ENCODE measurements at places on chromosomes 16 and 17.

- no peak for DNase-seq
Observed at GRCh38 chr16:79639576-79640311, 39.2 kb upstream of the MAF start.

DNA sequence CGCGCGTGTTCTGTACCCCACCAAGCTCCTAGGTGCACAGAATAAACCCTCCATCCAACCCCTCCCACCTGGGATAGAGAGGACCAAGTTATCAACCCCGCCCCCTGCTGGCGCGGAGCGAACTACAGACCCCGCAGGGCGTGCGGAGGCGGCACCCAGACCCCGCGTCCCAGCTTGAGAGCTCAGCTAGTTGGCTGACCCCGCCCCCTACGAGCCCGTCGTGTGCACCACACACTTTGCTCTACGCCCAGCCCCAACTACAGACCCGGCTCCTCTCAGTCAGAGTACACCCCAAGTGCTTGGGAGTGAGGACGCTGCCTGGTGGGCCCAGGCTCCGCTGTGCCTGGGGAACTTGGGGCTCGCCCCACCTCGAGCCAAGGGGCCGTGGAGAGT, 1.5 kb downstream of the GRIN2A start:
- peak; percentile 23 for DNase-seq

DNA sequence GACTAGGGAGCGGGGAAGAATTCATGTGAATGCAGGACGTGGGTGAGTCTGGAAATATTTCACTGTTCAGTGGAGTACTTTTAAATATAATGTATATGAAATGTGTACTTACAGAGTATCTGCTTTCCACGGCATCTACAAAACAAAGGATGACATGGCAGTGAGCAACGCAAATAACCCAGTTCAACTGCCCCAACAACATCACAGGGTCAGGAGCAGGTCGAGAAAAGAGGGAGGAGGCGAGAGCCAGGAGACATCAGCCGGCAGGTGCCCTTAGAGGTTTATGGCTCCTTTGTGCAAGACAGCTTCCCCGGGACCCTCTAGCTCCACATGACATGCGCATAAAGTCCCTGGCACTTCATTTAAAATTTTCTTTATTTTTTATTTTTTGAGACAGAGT, 61.1 kb downstream of the PECAM1 start:
- no peak for DNase-seq

GRCh38 chr17:36923814-36924221, 13.5 kb upstream of the LHX1 start:
- DNase-seq, result no peak

GRCh38 chr16:9000664-9001063, 37.0 kb upstream of the USP7 start:
- no peak for DNase-seq

GRCh38 chr17:57861790-57862693, 12.2 kb upstream of the MRPS23 start:
- no peak for DNase-seq

DNA sequence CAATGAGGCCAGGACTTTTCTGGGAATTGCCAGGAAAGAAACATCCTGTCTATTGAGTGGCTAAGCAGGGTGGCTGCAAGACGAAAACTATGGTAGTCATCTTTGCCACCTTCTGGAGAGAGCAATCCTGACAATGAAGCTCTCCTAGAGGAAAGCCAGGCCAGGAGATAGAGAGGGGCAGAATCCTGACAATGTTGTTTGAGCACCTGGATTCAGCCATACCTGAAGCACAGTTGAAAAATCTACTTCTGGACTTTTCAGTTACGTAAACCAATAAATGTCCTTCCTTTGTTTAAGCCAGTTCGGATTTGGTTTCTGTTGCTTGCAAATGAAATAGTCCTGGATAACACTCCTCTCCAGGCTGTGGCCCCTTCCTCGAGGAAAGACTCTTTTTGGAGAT, 9.4 kb downstream of the P2RX1 start:
- DNase-seq, result no peak

DNA sequence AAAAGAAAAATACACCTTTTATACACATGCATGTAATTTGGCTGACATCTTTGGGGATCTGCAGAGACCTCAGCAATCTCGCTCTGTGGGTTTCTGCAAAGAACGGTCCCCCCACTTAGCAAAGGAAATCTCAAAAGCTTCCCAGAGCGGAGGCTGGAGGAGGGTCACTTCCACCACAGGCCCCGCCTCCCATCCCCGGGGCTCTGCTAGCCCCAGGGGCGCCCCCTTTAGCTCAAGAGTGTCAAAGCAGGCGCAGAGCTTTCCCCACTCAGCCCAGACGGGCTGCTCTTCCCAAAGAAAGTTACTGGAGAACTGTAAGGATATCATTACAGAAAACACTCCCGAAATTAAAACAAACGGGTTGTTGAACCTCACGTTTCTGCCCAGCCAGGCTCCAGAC, 11.4 kb downstream of the SLC13A5 start:
- DNase-seq, result peak; percentile 24

DNA sequence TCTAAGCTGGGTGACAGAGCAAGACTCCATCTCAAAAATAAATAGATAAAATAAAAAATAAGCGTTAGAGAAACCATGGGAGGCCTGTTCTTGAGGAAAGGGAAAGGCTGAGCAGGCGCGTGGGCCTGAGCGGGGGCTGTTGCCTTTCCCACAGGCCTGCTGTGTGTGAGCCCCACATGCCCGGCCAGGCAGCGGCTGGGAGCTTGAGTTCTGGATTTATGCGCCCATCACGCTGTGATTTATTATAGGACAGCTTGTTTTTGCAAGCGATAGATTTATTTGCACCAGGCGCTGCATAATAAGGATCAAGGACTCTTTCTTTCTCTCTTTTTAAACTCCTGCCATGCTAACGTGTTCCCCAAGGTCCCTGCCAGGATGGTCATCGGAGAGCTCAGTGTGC, 14.8 kb upstream of the WFDC1 start:
- no peak for DNase-seq

GRCh38 chr17:65307081-65307960, 170.2 kb downstream of the RGS9 start:
- DNase-seq, result no peak

DNA sequence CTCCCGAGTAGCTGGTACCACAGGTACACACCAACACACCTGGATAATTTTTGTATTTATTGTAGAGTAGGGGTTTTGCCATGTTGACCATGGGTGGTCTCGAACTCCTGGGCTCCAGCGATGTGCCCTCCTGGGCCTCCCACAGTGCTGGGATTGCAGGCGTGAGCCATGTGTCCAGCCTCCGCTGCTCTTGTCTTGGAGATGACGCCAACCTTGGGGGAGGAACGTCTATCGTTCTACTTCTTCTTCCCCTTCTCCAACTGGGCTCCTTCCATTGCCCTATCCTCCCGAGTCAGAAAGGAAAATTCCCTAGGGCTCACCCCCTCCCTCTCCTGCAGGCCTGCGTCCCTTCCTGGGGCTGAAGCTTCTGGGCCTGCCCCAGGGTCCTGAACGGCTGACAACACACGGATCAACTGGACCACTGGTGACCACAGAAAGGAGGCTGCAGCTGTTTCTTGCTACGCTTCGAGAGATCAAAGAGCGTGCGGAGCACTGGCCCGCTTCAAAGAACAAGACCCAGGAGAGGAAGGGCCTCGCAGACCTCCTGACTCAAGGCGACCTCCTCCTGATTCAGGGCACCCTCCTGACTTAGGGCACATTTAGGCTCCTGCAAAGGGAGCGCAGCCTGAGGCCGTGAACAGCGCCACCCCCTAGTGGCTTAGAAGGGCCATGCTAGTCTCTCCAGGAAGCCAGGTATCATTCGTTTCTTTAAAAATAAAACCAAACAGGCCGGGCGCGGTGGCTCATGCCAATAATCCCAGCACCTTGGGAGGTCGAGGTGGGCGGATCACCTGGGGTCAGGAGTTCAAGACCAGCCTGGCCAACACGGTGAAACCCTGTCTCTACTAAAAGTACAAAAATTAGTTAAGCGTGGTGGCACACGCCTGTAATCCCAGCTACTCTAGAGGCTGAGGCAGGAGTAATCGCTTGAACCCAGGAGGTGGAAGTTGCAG, 48.5 kb upstream of the HELZ start:
- DNase-seq, result peak; percentile 71

DNA sequence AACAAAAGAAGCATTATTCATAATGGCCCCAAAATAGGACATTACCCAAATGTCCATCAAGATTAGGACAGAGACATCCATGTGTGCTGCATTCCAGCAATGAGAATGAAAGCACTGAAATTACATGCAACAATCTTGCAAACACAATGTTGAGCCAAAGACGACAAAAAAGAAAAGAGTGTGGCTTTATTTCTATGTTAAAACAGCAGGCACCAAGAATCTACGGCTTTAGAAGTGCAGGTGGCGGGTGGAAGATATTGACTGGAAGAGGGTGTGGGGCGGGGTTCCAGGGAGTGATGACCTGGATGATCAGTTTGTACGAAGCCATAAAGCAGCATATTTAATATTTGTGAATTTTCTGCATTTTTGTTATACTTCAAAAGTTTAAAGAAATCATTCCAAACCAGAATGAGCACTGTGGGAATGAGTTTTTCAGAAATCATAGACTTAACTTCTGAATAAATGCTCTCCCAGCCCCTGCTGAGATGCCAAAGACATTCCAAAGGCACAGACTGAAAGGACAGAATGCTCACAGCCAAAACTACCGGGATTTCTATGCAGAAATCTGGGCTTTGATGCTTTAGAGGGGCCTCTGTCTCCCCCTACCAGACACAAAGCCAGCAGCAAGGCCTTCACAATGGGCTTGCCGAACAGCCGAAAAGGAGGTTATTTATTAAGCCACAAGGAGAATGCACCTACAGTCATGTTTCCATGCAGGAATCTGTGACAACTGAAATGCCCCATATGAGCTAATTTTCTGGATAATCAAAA, 361.6 kb downstream of the GRIN2A start:
- DNase-seq, result no peak

- DNase-seq, result no peak
Observed at GRCh38 chr16:87918866-87919680, 17.3 kb downstream of the CA5A start.

GRCh38 chr17:38844261-38844757, 9.2 kb downstream of the RPL23 start:
- DNase-seq, result no peak

DNA sequence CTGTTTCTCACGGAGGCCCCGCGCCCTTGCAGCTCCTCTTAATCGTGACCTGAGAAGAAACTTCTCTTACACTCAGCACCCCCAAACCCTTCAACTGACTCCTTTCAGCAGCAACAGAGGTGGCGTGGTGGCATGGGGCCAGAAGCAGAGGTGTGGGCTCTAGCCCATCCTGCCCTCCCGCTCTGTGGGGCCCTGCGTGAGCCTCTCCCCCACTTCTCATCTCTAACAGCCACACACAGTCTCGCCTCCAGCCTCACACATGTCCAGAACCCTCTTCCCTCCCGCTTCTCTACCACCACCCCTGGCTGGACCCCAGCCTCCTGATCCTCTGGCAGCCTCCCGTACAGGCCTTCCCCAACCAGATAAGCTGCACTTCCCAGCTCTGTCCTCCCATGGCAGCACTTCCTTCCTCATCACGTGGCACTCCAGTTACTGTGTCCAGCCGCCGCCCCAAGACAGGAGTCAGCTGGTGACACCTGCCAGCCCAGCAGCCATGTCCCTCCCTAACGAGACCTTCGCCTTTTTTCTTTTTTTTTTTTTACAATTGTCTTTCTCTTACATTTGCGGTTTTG, 30.5 kb downstream of the NSMCE1 start:
- DNase-seq, result peak; percentile 51

- DNase-seq, result no peak
Observed at GRCh38 chr16:30104492-30104891, 8.5 kb upstream of the YPEL3 start.

DNA sequence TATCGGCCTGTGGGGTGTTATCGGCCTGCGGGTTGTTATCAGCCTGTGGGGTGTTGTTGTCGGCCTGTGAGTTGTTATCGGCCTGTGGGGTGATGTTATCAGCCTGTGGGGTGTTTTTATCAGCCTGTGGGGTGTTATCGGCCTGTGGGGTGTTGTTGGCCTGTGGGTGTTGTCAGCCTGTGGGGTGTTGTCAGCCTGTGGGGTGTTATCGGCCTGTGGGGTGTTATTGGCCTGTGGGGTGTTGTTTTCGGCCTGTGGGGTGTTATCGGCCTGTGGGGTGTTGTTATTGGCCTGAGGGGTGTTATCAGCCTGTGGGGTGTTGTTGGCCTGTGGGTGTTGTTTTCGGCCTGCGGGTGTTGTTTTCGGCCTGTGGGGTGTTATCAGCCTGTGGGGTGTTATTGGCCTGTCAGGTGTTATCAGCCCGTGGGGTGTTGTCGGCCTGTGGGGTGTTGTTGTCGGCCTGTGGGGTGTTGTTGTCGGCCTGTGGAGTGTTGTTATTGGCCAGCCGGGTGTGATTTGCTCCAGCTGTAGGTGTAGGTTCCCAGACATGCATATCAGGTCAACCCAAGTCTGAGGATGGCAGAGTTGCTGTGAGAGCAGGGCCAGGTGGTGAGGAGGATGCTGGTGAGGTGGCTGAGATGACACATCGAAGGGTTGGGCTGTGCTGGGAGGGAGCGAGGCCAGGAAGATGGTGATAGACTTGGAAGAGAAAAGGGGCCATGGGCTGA, 7.1 kb downstream of the TRARG1 start:
- DNase-seq, result no peak

DNA sequence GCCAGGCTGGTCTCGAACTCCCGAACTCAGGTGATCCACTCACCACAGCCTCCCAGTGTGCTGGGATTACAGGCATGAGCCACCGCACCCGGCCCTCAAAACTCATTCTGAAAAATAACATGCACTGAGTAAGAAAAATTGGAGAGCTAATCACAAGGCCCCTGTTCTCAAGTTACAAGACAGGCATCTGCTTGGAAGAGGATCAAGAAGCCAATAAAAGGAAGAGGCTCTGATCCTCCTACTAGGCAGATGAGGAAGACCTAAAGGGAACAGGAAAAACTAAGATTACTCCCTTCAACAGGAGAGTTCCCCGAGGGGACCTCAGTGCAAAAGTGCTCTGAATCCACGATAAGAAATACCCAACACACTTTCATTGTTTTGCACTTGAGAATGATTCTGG, 18.4 kb downstream of the BLMH start:
- DNase-seq, result no peak

GRCh38 chr16:2484898-2485508, 10.1 kb downstream of the TBC1D24 start:
- no peak for DNase-seq

DNA sequence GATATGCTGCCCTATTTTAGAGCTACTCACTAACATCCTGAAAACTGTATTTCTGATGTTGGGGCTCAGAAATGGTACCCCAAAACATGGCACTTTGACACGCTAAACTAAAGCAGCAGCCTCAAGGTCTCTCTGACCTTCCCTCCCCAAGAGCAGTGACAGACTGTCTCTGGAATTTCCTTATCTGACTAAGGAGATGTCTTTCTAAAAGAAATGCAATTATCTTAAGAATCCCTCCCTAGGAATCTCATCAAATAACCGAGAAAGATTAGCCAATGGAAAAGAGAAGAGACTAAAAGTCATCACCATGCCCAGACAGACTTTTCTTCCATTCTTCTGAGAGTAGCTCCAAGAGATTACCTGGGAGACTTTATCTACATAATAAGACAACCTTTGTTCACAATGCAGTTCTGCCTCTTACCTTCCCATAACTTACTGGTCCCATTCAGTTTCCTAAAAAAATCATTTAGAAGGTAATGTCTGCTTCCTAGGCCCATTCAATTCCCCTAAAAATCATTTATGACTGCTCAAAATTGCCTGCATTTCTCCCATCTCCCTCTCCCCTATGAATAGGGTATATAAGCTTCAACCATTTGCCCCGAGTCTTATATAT, 123.9 kb downstream of the CPPED1 start:
- DNase-seq, result no peak

All from stimulated activated CD4-positive, alpha-beta T cell treated with anti-CD3 and anti-CD28 coated beads, Interleukin-1b, Interleukin-23, amount 100 ng/mL, for 48 hours (primary cell).